Fibroblast of skin of left biceps (primary cell): ENCODE measurements at places on chromosomes 7 and 10.

- no peak for DNase-seq
Observed at GRCh38 chr7:138325434-138325833, 134.6 kb upstream of the TRIM24 start.

DNA sequence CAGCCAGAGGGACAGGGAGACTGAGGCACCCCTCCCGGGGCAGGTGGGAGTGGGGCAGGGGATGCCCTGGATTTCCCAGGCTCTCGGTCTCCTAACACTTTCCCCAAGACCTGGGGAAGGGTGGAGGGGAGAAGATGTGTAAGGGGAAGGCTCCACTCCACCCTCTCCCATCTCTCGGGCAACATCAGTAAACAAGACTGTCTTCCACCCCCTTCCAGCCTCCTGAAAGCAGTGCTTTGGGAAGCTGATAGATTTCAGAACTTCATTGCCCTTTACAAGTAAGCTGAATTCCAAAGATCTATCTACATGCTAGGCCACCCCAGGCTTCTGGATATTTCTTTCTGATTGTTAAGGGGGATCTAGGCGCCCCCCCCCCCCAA lies 3.7 kb downstream of the FLNC start:
- DNase-seq, result no peak

DNA sequence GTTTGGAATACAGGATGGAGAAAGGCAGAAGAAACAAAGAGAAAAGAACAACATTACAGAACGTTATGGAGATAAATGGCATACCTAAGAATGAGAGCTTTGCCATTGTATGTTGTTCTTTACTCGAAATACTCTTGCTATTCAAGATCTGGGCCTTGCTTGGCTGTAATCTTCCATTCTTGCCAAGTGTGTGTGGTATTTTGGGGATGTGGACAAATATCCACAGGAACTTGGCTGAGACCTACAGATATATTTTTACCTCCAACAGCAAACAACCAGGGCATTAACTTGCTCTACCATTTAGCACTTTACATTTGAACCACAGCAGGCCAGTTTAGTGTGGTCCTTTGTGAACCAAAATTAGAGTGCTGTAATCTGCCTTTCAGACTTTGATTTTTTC lies 76.3 kb downstream of the DKK1 start:
- no peak for DNase-seq

GRCh38 chr10:125146791-125147579 lies 13.4 kb downstream of the CTBP2 start:
- DNase-seq, result no peak

GRCh38 chr10:93334901-93335327 lies 147.2 kb downstream of the MYOF start:
- no peak for DNase-seq

GRCh38 chr10:113138937-113139585 lies 189.0 kb downstream of the TCF7L2 start:
- DNase-seq, result no peak

- no peak for DNase-seq
Observed at GRCh38 chr7:45229156-45229920, 71.7 kb downstream of the RAMP3 start.

- DNase-seq, result no peak
Observed at GRCh38 chr10:42816912-42817311, 34.3 kb downstream of the BMS1 start.

DNA sequence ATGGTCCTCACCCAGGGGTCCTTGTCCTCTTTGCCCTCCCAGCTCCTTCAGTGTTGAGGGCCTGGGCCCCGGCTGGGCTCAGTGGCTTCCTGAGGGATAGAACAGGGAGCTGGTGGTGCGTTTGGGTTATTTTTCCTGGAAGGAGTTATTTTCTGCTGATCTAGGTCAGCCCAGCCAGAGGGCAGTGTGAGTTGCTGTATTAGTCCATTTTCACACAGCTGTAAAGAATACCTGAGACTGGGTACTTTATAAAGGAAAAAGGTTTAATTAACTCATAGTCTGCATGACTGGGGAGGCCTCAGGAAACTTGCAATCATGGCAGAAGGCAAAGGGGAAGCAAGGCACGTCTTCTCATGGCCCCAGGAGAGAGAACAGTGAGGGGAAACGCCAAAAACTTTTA lies 122.4 kb upstream of the PCBD1 start:
- no peak for DNase-seq
